ENCODE measurements at places on chromosomes 13 and 19. TPM values are rescaled to one million over a fixed set of nuclear protein-coding genes. Genes with fewer than 3 reads are reported as not detected.

DNA sequence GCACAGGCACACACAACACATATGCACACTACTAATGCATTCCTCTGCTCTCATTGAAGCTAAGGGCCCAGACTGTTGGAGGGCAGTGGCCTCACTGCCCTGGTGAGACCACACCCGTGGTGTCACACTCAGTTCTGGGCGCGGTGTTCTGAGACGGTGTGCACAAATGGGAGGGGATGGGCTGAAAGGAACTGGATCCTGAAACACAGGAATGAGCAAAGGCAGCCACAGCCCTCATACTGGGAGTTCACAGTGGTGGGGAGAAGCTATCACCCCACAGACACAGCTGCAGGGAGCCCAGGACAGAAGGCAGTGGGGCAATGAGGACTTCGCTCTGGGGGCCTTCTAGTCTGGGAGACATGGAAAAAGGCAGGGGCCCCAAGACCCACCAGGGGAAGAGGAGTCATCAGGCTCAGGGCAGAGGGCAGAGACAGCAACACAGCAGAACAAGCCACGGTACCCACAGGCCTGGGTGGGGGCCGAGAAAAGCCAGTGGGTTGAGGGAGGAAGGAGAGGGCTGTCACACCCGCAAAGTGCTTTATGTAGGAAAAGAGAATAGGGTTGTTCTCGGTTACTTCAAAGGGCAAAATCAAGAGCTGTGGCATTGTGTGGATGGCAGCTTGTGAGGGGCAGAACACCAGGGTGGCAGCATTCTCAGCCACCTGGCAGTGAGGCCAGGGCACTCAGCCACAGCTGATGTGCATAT lies 75.4 kb upstream of the GPR183 start:
- DNase-seq: no peak

DNA sequence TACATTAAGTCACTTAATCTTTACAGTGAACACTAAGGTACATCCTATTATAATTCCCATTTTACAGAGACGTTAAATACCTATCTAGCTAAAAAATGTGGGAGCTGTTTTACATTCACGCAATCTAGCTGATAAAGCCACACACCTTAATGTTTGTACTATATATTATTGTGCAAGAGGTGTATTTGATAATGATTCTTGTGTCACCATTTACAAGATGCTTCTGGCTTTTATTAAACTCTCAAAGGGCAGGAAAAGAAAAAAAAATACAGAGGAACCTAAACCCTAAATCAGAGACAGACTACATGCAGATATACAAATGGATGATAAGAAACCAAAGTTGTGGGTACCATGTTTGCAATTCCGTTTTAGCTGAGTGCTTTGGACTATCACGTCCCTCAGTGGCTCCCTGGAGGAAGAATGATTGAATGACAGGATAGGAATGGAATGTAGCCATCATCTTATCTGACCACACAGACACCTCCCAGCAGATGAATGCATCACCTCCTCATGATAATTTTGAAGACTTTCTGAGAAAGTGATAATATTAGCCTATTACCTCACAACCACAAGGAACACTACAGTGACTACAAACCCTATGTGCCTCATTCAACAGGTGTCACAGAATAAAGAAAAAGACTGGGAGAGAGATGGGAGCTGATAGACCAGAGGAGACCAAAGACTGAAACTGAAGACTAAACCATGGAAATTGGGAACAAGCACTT lies 230.5 kb upstream of the SERP2 start:
- peak; percentile 84 for DNase-seq

DNA sequence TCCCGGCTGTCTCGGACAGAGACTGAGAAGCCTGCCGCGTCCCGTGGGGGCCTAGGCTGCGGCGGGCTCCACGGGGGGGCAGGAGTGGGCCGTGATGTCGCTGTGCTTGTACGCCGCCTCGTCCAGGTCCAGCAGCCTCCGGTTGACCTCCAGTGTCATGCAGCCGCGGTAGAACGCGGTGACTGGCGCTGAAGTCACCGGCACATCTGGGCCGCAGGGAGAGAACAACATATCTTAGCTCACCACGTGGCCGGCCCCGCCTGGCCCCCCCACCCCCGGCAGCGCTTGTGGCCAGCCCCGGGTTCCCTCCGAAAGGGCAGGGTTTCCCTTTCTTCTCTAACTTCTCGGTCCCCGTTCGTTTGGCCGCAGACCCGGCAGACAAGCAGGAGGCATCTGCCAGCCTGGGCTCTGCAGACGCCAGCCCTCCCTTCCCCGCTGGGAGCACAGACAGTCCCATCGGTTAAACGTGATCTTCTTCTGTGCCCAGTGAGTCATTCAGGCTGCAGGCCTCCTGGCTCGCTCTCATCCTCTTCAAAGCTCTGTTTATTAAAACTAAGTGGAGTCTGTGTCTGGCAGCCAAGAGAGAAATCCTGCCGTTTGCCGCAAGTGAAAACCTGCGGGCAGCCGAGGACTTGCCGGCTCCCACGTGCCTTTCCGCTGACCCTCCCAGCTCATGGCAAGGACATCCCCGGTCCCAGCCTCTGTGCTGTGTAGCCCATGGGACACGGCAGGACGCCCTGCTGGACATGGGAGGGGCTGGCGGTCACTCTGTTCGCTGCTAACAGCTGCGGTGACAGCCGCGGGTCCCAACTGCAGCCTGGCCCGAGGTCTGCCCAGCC lies 42.8 kb downstream of the GAS6 start:
- DNase-seq: peak; percentile 97

The SERP2 gene
- total RNA-seq: not detected

- DNase-seq: peak; percentile 67
These were observed at the start of gene TBXA2R for GRCh38 chr19:3606690-3607289. Gene TBXA2R (minus strand): TSS chr19:3606875. CDS start chr19:3600634, 6,241 bp downstream.

DNA sequence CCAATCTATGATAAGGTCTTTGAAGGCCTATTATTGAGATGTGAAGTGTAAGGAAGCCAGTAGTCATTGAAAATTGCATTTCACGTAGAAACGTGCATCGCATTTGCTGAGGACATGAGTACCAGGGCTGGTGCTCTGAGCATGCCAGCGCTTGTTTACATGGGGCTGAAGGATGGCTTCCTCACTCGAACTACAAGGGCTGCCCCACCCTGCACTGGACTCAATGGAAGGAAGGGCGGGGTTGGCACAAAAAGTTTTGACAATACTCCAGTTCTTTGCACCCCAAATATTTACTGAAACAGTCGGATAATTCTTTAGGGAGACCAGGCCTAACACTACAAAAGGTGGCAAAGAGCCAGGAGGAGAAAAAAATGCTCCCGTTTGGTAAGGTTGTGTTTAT lies 28.9 kb upstream of the MED4 start:
- no peak for DNase-seq

DNA sequence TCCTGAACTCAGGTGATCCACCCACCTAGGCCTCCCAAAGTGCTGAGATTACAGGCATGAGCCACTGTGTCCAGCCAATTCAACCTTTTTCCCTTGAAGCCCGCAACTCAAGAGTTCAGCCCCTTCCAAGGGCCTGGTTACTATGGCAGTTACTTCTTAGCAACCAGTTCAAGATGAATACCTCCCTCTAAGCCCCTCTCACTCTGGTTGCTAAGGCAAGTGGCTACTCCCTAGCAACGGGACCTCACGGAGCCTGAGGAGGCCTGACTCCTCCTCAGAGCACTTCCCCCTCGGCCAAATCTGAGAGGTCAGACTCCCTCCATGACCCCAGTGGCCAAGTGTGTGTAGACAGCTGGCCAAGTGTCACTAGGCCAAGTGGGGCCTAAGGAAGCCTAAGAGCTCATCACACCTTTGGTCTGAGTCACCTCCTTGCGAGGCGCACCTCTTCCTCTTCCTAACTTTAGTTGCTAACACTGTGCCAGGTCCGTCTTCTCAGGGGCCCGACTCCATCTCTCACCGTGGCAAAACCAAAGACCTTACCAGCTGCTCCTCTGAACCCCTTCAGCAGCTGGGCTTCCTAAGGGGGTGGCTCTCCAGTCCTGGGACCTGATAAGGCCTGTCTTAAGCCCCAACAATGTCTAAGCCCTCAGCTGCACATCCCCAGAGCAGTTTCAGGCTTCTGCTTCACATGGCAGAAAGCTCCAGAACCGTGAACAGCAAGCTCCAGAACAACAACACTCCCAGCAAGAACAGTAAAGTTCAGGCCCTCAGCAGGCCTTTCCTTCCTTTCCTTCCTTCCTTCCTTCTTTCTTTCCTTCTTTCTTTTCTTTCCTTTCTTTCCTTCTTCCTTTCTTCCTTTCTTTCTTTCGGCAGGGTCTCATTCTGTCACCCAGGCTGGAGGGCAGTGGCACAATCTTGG lies 9.6 kb downstream of the CD37 start:
- no peak for DNase-seq

DNA sequence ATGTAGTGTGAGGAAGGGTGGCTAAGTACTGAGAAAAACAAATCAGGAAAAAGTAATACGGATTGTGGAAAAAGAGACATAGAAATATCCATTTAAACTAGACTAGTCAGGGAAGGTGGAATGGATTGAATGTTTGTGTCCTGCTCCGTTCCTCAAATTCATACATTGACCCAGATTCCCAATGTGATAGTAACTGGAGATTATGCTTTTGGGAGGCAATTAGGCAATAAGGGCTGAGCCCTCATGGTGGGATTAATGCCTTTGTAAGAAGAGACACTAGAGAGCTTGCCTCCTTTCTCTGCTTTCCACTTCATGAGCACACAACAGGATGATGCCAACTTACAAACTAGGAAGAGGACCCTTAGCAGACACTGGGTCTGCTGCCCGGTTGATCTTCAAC lies 765.2 kb upstream of the GPC6 start:
- DNase-seq: no peak

- no peak for DNase-seq
These were observed 538.6 kb upstream of the MIR17HG start for GRCh38 chr13:90808838-90809237.

GRCh38 chr19:42532891-42533290 lies 4.6 kb upstream of the CEACAM1 start:
- no peak for DNase-seq

GRCh38 chr13:59332966-59333365 lies 830.8 kb downstream of the DIAPH3 start:
- DNase-seq: no peak

DNA sequence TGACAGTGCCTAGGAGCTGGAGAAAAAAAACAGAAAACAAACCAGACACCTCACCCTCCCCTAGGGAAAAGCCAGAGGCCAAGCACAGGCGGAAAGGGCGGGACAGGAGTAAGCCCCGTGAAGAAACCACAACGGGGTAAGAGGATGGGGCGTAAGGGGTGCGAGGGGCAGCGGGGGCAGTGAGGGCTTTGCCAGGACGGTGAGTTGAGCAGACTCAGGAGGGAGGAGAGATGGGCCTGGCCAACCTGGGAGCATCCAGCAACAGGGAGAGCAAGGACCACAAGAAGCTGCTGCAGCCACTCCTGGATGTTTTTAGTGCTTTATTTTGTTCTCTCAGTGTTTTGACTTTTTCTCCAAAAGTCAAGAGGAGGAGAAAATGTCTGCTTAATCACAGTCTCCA lies 114.1 kb upstream of the SOX1 start:
- DNase-seq: no peak

The SHISA7 gene
- not detected for total RNA-seq

GRCh38 chr19:21749090-21749489 lies 18.3 kb downstream of the ZNF100 start:
- DNase-seq: peak; percentile 12

The CGB8 gene
- total RNA-seq: 4.7 TPM

The CARM1 gene
- total RNA-seq: 53.0 TPM

The LRG1 gene
- total RNA-seq: 0.09 TPM

The PGLYRP2 gene
- total RNA-seq: not detected

The ZNF536 gene
- not detected for total RNA-seq

GRCh38 chr19:34475975-34476594 lies 5.5 kb upstream of the WTIP start:
- no peak for DNase-seq

The NLRP4 gene
- not detected for total RNA-seq

DNA sequence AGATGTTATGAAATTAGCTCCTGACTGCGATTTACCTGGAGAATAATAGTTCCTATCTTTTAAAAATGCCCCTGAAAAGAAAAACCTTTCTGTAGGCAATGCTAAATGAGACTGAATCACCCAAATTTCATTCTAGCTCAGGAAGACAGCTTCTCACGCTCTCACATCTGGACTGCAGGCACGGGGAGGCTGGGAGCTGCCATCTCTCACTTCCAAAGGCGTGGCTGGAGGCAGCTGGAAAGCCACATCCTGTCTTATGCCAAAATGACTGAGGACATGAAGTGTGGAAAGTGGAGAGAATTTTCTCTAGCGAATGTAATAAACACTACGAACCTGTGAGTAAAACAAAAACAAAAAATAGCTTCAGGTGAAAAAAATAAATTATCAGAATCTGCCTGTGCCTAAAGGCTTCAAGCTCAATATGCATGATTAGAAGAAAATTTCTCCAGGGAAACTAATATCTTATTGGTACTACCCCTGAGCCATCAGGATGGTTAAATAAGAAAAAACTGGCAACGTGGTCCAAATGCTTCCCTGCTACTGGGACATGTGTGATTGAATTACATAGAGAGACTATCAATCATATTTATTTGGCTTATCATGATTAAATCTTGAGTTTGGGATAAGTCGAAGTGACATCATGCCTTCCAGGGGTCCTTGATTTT lies 58.1 kb upstream of the UBL3 start:
- DNase-seq: peak; percentile 76

- DNase-seq: no peak
These were observed 68.3 kb upstream of the SERP2 start for GRCh38 chr13:44305286-44305685.

The FKBP8 gene
- total RNA-seq: 286 TPM

GRCh38 chr19:15072930-15073647 lies 8.9 kb upstream of the OR1I1 start:
- DNase-seq: peak; percentile 45

All from A172 (cell line).